ENCODE measurements at places on chromosomes 2 and 18. TPM values are rescaled to one million over a fixed set of nuclear protein-coding genes. Genes with fewer than 3 reads are reported as not detected.
A peak's percentile ranks its signal among the peaks of the same experiment; 100 is the strongest.

Gene MAB21L4
- polyA plus RNA-seq, result not detected

- H3K4me3 ChIP-seq, result peak overlapping the region; percentile 15
- DNase-seq, result peak; percentile 95
- H3K4me1 ChIP-seq, result peaks cover 56% of the 10 kb centered on the region
Measured at GRCh38 chr2:47043142-47043890, 111.8 kb downstream of the STPG4 start.

DNA sequence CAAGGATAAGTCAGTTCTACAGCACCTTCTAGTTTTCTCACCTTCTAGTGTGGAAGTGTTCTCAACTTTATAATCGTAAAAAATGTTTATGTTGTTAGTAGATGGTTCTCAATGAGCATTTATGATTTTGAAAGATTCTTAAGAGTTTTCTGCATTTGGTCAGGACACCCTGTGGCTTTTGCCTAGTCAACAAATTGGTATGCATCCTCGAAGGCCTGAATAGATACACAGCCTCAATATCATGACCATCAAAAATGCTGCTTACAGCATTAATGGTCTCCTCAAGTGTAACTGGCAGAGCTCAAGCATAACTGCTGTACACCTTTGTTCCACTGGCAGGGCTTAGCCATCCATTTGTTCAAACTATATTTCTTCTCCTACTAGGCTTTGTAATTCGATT, 96.7 kb downstream of the CRACDL start:
- no peaks in the 10 kb centered on the region for H3K27me3 ChIP-seq
- H3K36me3 ChIP-seq, result no peaks in the 10 kb centered on the region
- DNase-seq, result peak; percentile 42
- H3K4me3 ChIP-seq, result no peak overlapping the region

GRCh38 chr2:100038011-100038410, 104.4 kb downstream of the AFF3 start:
- H3K4me3 ChIP-seq, result no peak overlapping the region
- no peak overlapping the region for H3K27ac ChIP-seq
- no peaks in the 10 kb centered on the region for H3K27me3 ChIP-seq
- H3K4me1 ChIP-seq, result no peaks in the 10 kb centered on the region

DNA sequence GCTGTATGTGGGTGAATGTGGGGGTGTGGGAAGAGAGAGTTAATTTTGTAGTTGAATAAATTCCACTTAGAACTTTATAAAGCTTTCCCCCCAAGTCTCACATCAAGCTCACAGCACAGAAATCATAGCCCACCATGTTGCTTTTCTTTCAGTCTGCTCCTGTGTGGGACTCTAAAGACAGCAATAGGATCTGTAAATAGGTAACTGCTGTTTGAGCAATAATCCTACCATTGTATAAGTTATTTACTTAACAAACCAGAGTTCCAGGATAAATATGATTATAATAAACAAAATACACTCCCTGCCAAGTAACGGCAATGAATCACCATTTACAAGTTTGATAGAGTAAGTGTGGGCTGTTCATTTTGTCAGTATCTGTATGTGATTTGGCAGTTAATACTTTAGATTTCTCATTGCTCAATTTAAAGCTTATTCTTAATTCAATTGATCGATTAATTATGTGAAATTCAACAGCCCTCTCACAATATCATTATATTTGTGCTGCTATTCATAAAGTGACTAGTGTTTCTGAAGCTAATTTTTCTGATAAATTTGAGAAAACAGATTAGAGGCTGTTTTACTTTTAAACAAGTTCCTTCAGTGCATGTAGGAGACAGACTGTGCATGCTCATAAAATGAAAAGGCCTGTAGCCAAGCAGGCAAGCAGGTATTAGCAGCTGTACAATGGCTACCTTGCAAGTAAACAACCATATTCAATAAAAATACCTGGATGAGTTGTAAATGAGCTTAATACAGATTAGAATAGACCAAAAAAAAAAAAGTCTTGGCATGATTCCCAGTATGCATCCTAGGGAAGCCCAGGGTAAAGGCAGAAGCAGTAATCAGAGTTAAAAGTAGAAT, 142.7 kb downstream of the PDE11A start:
- no peak overlapping the region for H3K27ac ChIP-seq
- no peaks in the 10 kb centered on the region for H3K36me3 ChIP-seq
- no peak for DNase-seq
- H3K4me1 ChIP-seq, result no peaks in the 10 kb centered on the region
- no peaks in the 10 kb centered on the region for H3K27me3 ChIP-seq

Gene QPCT
- 5.4 TPM for polyA plus RNA-seq
